ENCODE measurements at places on chromosomes 7 and 10.

DNA sequence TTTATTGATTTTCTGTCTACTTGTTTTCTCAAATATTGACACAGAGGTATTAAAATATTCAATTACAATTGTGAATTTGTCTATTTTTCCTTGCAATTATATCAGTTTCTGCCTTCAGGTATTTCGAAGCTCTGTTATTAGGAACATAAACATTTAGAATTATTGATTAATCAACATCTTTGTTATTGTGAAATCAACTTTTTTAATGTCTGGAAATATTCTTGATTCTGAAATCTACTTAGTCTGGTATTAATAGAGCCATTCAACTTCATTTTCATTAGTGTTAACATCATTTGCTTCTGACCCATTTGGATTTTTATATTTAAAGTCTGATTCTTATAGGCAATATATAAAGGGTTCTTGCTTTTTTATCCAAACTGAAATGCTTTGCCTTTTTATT is 69.8 kb upstream of the CALN1 start:
- DNase-seq: no peak

DNA sequence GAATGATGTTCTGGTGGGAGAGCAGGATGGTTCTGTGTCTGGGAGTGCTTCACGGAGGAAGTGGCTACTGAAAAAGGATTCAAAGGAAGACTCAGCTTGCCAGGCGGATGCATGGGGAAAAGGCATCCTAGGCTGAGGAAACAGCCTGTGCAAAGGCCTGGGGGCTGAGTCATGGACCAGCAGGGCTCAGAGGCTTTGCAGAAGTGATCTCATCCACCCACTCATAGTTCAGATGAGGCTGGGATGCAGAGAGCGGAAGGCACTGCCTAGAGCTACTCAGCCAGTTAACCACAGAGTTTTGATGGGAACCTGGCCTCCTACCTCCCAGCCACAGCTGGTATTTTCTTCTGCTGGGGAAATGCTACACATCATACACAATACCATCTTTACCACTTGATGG is 15.8 kb upstream of the ADAMTS14 start:
- DNase-seq: no peak

GRCh38 chr10:32887481-32887880 is 70.5 kb downstream of the ITGB1 start:
- DNase-seq: no peak

GRCh38 chr10:44682507-44682906 is 228.6 kb upstream of the TMEM72 start:
- no peak for DNase-seq

DNA sequence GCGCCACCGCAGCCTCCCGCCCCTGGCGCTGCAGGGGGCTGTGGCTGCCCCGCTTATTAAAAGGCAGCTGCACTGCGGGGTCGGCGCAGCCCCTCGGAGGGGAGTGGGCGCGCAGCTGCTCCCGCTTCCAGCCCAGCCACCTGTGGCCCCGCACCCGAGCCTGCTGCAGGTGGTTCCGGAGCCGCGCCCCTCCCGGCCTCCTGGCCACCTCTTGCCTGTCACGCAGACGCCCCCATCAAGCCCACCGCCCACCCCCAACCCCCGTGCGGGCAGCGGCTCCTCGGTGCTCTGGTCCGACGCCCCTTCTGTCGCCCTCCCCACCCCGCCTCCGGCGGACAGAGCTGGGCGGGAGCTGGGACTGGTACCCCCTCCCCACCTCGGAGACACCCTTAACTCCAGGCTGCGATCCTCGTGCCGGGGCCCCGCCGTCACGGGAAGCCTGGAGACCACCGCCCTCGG is 549 bp downstream of the CALY start:
- no peak for DNase-seq

- no peak for DNase-seq
These were observed 274.6 kb downstream of the TNS3 start for GRCh38 chr7:47307311-47307710.

GRCh38 chr7:28823582-28823981 is 134.5 kb downstream of the TRIL start:
- no peak for DNase-seq

DNA sequence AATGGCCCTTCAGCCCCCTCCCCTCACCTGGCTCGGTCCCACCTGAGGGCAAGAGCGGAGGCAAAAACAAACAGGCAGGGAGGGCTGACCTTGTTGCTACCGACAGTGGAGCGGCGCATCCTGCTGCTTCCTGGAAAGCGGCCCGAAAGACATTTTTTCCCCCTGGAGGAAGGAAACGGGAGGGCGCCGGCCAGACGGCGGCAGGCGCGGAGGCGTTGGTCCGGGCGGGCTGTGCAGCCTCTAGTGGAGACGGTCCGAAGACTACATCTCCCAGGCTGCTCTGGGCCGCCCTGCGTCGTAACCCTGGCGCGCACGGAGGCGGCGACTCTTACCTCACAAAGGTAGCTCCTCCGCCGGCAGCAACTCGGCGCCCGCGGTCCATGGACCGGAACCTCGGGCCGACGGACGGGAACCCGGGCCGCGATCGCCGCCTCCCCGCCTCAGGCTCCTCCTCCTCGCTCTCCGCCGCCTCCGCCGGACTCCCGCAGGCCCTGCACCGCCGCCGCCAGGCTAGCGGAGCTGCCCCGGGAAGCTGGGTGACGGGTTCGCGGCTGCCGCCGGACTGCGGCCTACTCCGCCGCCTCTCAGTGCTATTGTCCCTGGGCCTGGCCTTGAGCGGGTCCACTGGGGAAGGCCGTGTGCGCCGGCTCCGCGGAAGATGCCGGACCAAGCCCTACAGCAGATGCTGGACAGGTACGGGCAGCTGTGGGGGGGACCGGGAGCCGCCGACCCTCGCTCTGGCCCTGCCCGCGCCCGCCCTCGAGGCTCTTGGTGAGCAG is at the start of the genes CPEB3 and MARCHF5:
Gene CPEB3 (minus strand): TSS at position 242 of the 779 bp plus-strand sequence. CDS start 50,728 bp downstream, outside the sequence.
Gene MARCHF5 (plus strand): TSS at position 331 of the 779 bp plus-strand sequence. CDS start 328 bp downstream, at position 659.
- peak; percentile 90 for DNase-seq

DNA sequence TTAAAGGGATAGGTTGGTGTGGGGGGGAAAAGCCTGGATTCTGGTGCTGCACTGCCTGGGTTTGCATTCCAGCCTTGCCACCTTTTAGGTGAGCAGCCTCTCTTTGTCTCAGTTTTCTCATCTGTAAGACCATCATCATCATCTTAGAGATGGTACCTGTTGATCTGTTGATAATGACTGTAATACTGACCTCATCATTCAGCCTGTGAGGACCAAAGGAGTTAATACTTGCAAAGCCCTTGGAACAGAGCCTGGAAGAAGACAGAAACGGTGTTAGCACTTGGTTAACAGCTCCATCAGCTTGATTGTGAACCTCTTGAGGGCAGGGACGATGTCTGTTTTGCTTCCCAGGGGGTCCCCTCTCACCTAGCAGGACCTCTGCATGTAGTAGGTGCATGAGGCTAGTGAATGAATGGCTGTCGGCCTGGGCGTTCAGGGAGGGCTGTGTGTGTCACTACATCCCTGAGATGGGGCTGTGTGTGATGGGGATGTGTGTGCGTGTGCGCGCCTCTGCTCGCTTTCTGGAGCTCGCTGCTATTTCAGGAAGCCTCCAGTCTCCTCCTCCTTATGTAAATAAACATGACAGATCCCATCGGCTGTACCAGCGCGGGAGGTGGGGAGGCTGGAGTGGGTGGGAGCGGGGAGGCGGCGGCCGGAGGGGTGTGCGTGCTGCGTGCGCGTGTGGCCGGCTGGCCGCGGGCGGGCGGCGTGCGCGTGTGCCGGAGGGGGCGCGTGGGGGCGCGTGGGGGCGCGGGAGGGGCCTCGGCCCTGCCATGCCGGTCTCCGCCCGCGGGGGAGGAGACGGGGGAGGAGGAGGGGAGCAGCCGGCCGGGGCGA is 61.2 kb downstream of the NEURL1 start:
- peak; percentile 37 for DNase-seq

DNA sequence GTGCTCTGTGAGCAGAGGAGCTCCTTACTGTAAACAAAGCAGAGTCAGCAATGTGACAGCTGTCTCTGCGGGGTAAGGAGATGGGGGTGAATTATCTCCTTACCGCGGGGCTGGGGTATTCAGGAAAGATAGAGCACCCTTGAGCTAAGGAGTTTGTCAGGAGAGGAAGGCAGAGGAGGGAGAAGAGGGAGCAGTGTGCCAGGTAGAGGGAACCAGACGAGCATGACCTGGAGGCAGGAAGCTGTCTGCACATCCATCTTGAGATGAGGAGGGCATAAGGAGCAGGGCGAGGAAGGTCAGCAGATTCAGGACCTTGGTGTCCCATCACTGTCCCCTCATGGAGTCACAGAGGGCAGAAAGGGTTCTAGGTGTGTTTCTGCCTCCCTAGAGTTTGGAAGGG is 32.5 kb upstream of the GPR26 start:
- DNase-seq: no peak

- DNase-seq: no peak
These were observed 248.3 kb downstream of the ADARB2 start for GRCh38 chr10:1488970-1489548.

GRCh38 chr10:52212062-52212461 is 102.0 kb upstream of the DKK1 start:
- no peak for DNase-seq

GRCh38 chr10:32234471-32234870 is 112.5 kb downstream of the EPC1 start:
- DNase-seq: no peak

- DNase-seq: no peak
These were observed 25.8 kb downstream of the EMX2 start for GRCh38 chr10:117568334-117568733.

DNA sequence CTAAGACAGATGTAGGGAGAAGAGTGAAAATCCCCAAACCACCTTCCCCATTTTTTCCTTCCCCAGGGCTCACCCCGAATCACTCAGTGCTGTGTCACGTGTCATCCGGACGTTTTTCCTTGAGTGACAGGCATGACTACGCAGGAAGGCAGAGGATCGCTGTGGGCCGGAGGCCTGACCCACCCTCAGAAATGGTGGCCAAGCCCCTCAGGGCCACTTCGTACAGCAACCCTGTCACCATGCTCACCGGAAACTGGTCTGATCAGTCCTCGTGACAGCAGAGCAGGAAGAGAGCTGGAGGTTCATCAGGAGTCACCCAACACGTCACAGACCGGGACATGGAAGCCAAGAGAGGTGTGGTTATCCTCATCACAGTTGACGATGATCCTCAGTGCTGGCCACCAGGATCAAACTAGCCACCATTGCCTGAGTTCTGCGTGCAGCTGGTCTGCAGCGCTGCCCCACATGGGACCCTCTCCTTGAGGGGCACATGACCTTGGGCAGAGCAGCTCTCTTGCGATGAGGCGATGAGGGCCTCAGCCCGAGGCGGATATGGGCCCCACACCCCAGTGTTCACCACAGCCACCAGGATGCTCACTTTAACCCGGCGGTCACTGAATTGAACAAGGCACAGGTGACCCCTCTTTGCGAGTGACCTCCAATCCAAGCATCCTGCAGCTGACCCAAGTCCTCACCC is 99.3 kb upstream of the INSIG1 start:
- no peak for DNase-seq

DNA sequence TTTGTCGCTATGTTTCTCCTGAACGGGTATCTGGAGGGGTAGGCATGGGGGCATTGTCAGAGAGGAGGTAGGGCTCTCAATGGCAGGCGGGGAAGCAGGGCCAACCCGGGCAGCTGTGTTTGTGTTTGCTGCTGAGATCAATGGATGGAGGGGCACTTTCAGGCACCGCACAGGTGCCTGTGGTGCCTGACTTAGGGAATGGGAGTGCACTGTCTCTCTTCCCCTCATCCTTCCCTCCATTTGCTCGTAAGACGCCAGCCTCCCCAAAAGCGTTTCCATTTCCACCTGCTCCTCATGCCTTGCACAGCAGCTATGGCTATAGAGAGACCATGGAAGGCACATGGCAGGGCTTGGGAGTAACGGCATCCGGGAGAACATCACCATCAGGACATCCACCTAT is 615.9 kb upstream of the FOXK1 start:
- no peak for DNase-seq

DNA sequence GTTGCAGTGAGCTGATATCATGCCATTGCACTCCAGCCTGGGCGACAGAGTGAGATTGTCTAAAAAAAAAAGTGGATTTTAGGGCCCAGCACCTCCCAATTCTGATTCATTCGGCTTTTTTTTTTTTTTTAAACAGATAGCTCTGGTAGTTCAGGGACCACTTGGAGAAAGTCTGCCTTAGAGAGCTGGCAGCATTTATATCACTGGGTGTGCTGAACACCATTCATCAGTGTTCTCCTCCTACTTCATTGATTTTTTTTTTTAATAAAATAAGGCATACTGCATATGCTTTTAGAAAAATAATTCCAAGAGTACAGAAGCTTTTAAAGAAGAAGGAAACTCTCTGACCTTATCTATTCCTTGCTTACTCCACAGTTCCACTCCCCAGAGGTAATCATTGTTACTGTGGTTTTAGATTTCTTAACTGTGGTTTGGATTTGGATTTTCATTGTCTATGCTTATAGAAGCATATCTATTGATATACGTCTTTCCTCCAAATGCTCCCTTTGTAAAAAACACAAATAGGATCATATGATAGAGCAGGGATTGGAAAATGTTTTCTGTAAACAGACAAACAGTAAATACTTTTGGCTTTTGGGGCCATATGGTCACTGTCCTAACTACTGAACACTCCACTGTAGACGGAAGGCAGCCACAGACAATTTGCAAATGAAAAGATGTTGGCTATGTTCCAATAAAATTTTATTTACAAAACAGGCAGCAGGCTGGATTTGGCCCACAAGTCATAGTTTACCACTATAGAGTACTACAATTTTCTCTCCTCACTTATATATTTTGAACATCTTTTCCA is 21.1 kb upstream of the SAR1A start:
- DNase-seq: no peak

GRCh38 chr10:20858292-20859124 is 38.6 kb downstream of the NEBL start:
- no peak for DNase-seq

DNA sequence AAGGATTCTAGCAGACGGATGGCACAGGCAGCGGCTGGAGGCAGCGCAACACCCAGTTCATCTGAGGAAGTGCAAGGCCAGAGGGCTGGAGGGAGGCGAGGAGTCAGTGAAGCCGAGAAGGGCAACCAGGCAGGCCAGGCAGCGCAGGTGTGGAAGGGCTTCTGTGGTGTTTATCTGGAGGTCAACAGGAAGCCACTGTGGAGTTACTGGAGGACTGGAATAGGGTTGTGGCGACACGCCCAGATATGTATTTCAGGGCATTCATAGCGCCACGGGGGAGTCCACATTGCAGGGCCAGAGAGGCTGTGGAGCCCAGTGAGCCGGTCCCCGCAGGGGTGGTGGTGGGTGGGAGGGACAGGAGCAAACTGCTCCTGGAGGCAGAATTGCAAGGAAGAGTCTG is 150.6 kb downstream of the CDH23 start:
- no peak for DNase-seq

- peak; percentile 23 for DNase-seq
These were observed at the start of gene PFKP for GRCh38 chr10:3067118-3067858. Gene PFKP (plus strand): TSS chr10:3067548. CDS start chr10:3067596, 48 bp downstream.

GRCh38 chr10:81838950-81839349 is 36.0 kb upstream of the NRG3 start:
- no peak for DNase-seq

GRCh38 chr10:70190581-70190980 is 20.3 kb upstream of the SAR1A start:
- DNase-seq: no peak

- no peak for DNase-seq
These were observed 656 bp downstream of the VSTM4 start for GRCh38 chr10:49114718-49115014.

GRCh38 chr10:110455446-110455845 is 42.3 kb upstream of the DUSP5 start:
- DNase-seq: no peak

Data from NCI-H1092 (cell line).